ENCODE measurements at places on chromosomes 11 and 22. TPM values are rescaled to one million over a fixed set of nuclear protein-coding genes. Genes with fewer than 3 reads are reported as not detected.

Gene ABCC8
- total RNA-seq = not detected

Gene CBLIF
- total RNA-seq = not detected

Gene ANO1
- 6.3 TPM for total RNA-seq

Gene FAM180B
- not detected for total RNA-seq

- H3K27ac ChIP-seq = no peak overlapping the region
- DNase-seq = no peak
- no peaks in the 10 kb centered on the region for H3K27me3 ChIP-seq
- H3K4me3 ChIP-seq = no peak overlapping the region
Measured at GRCh38 chr11:91295591-91295990, 929.0 kb upstream of the FAT3 start.

DNA sequence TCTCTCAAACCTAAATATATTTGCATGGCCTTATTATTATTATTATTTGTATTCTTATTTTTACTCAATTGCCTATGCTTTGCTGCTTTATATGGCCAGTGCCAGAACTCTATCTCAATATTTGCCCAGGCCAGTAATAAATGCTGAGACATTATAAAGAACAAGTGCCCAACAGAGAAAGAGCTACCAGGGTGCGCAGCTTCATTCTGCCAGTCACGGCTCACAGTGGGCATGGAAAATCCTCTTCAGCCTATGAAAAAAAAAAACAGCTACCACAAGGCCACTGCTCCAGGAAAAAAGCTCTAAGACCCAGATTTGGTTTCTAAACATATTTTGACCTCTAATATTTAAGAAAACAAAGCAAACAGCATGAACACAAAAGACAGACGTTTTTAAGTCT is 1223.6 kb downstream of the LRRC4C start:
- DNase-seq = no peak
- H3K36me3 ChIP-seq = no peaks in the 10 kb centered on the region
- no peaks in the 10 kb centered on the region for H3K27me3 ChIP-seq
- H3K4me1 ChIP-seq = no peaks in the 10 kb centered on the region

DNA sequence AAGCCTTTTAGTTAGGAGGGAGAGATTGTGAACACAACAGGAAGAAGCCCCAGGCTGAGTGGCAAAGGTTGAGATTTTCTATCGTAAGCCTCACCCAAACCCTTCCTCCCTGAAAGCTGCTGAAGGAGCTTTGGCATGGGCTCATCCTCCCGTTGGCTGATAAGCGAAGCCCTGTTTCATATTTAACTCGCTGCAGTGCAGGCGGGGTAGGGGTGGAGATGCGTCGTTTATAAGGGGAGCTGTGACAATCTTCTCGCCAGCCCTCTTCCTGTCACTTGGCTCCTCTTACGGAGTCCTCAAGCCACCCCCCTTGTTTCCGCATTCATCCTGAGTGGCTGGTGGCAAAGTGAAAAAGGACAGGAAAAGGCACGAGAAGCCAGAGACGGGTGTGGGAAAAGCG is 137.0 kb downstream of the OR4C45 start:
- H3K4me1 ChIP-seq = no peaks in the 10 kb centered on the region
- no peak overlapping the region for H3K4me3 ChIP-seq
- no peaks in the 10 kb centered on the region for H3K36me3 ChIP-seq
- DNase-seq = no peak
- no peak overlapping the region for H3K27ac ChIP-seq
- H3K27me3 ChIP-seq = no peaks in the 10 kb centered on the region

DNA sequence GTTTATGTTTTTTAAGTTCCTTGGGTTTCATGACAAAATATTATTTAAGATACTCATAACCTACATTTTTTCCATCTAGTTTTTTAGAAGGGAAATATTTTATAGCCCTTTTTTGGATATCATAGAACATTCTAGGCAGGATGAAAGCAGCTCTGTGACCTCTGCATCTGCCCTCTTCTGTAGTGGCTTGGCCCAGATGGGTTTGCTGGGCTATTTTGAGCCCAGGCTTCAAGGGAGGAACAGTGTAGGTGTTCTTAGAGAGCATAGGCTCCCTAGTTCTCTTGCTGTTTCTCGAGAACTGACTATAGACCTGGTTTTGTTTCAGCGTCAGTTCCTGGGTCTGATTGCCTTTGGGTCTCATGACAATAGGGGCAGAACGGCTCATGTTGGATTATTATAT is 32.2 kb downstream of the DIXDC1 start:
- H3K4me3 ChIP-seq = no peak overlapping the region
- H3K36me3 ChIP-seq = no peaks in the 10 kb centered on the region
- peaks cover under 1% of the 10 kb centered on the region for H3K4me1 ChIP-seq
- DNase-seq = no peak

- DNase-seq = no peak
- H3K4me1 ChIP-seq = no peaks in the 10 kb centered on the region
- H3K27ac ChIP-seq = no peak overlapping the region
- no peaks in the 10 kb centered on the region for H3K36me3 ChIP-seq
- no peaks in the 10 kb centered on the region for H3K27me3 ChIP-seq
Measured at GRCh38 chr11:48129697-48130395, 86.8 kb upstream of the OR4B1 start.

DNA sequence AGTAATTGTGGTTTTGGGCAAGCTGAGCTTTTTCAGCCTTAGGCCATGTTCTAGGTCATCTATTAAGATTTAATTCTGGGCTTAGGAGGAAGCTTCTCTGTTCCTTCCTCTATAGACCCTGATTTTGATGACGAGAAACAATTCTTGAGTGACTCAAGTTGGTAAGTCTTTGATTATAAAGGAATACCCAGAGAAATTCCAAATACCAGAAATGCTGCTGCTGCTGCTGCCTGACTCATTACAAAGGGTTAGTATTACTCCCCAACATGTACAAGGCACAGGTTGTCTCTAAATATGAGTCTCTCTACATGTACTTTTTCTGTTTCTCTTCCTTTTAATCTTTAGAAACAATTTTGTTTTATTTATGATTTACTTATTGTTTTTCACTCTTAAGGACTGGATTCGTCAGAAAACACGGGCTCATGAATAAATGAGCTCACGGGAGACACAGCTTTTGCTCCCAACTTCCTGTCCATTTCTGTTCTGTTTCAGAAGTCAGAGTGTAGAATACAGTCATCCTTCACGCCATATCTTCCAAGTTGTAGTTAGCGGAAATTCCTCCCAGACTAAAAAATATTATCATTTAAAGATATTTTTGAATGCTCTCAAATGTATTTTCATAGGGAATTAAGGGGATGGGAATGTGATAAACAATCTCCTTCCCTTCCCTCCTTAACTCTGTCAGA is 31.8 kb upstream of the RBMXL2 start:
- H3K36me3 ChIP-seq = no peaks in the 10 kb centered on the region
- no peak for DNase-seq
- H3K4me1 ChIP-seq = no peaks in the 10 kb centered on the region
- H3K27me3 ChIP-seq = no peaks in the 10 kb centered on the region
- H3K4me3 ChIP-seq = no peak overlapping the region
- no peak overlapping the region for H3K27ac ChIP-seq

All from ovary (tissue), 10 donors.